ENCODE measurements at places on chromosomes 11 and 22.

GRCh38 chr11:79427126-79427525 is 13.7 kb downstream of the TENM4 start:
- ATAC-seq: no peak

DNA sequence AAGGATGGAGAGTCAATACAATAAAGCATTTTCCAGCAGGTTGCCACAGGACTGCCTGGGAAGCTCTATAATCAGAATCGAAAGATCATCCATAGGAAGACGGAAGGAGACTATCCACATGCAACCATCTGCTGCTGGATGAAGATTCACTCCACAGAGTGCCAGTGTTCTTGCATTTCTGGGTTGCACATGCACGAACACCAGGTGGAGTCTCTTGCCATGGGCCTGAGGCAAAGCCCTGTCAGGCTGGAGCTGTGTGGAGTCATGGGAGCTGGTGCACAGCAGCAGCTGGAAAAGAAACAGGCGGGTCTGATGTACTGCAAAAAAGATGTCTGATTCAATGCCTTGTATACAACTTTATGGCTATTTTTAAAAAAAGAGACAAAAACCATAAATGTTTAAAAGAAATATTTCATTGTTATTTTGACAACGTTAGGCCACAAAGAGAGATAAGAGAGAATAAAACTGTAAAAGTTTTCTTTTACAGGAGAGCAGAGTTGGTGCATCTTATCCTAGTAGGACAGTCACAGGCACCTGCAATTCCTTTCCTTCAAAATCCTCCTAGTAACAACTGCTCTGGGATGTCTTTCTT is 12.9 kb upstream of the FAT3 start:
- ATAC-seq: no peak

DNA sequence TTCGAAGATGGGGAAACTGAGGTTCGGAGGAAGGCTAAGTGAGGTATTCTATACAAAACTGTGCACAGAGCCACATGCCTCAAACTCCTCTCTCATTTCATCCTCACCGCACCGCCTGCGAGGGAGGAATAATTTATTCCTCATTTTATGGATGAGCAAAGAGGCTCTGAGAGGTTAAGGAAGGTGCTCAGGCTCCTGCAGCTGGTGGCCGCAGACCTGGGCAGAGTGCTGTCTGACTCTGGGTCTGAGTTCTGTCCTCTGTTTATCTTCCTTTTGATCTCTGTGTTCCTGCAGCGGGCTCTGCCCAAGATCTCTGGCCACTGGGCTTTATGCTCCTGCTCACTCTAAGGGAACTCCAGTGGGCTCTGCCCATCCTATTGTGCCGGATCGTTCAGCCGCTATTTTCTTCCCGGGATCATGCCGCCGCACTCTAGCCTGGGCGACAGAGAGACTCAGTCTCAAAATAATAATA is 59.5 kb downstream of the MCM5 start:
- no peak for ATAC-seq

- no peak for ATAC-seq
These were observed 11.7 kb downstream of the MICAL2 start for GRCh38 chr11:12122083-12122482.

DNA sequence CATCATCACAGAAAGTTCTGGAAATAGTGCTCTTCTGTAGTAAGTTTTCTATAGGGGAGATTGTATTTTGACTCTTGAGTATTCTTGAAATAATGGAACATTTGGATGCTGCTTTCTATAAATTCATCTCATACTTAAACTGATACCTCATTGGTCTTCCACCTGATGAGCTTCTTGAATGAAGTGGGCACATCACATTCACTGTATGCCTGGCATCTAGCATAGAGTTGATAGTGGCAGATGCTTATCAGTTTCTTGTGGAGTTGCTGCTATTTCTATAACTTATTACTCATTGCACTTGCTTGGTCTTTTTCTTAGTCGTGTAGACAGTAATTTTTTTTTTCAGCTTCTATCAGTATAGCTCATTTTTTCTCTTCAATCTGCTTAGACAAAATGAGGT is 5.4 kb downstream of the ATXN10 start:
- peak; percentile 18 for ATAC-seq
